Activated CD4-positive, alpha-beta T cell treated with anti-CD3 and anti-CD28 coated beads, Interleukin-2, amount 10 ng/mL, durations not matched to agents 7 days and 5 days (primary cell): ENCODE measurements at places on chromosomes 12 and 14.
A peak's percentile ranks its signal among the peaks of the same experiment; 100 is the strongest.

- no peak for DNase-seq
Measured at GRCh38 chr14:100168506-100168905, 9.1 kb upstream of the DEGS2 start.

- no peak for DNase-seq
Measured at GRCh38 chr12:51210690-51211395, 7.0 kb downstream of the POU6F1 start.

DNA sequence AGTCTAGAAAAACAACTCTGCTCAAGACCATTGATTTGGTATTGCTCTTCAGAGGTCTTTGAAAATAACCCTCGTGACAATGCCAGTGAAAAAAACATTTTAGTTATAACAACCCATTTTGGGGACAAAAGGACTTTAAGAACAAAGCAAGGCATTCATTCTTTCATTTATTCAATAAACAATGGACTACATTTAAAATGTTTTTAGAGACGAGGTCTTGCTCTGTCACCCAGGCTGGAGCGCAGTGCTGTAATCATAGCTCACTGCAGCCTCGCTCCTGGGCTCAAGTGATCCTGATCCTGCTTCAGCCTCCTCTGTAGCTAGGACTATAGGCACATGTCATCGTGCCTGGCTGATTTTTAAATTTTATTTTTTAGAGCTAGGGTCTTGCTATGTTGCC lies 7.7 kb upstream of the KICS2 start:
- no peak for DNase-seq

DNA sequence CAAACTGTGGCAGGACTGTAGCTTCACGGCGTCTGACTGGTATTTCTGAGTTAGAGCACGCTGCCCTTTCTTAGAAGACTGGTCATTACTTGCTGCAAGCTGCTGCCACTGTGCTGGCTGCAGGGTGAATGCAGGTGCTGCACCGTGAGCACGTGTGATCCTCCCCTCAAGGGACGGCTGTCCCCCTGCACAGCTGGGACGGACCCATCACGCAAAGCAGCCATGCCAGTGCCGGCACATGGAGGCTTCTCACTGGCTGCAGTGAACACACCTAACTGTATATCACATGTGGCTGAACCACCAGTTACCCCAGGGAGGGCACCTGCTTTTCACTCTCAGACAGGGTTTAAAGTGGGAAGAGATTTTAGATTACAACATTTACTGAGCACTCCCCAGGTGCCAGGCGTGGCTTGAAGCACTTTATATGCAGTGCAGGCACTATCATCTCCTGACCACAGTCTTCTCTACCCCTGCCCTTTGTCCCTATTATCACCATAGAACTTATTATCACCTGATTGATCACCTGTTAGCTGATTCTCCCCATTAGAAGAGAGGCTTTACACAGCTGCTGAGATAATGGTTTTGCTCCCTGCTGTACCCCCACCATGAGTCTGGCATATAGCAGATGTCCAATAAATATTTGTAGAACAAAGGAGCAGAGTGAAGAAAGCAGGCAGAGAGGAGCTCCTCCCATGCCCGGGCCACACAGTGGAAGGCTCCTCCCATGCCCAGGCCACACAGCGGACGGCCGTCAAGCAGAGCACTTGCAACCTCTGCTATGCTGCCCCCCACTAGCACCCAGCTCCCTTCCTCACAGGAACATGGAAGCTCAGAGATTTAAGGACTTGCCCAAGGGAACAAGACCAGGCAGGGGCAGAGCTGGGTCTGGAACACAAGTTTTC lies 25.9 kb downstream of the SLC25A47 start:
- DNase-seq, result no peak

GRCh38 chr12:54413284-54414190 lies 5.5 kb downstream of the ITGA5 start:
- peak; percentile 89 for DNase-seq

DNA sequence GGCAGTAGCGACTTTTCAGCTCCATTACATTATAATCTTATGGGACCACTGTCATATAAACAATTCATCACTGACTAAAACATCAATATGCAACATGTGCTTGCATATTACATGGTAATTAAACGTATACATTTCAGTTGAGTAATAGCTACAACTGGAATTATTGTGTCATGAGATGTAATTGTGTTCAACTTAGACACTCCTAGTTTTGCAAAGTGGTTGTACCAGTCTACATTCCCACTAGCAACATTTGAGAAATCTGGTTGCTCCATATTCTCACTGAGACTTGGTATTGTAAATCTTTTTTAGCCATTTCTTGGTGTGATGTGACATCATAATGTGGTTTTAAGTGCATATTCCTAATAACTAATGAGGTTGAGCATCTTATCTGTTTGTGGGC lies 90.0 kb downstream of the CAPZA3 start:
- no peak for DNase-seq

- no peak for DNase-seq
Measured at GRCh38 chr12:52404951-52405350, 1.2 kb downstream of the KRT82 start.

DNA sequence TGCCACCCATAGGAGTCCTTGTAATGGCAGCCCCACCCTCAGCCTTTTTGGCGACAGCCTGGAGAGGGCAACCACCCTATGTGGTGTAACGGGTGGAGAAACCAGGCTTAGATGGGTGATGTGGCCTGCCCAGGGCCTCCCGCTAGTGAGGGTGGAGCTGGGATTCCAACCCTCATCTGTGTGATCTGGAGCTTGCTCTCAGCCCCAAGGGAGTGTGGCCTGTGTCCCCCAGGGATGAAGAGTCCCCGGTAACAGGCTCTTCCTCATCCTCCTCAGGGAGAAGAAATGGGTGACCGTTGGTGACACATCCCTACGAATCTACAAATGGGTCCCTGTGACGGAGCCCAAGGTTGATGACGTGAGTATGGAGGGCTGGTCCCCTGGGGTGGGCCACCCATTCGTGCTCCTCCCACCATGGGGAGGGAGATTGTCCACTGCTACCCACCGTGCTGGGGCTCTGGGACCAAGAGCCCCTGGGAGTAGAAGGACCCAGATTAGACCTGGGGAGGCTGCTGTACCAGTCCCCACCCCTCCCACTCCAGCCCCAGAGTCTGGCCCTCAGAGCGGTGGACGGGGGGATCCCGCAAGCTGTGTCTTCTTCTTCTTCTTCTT lies 8.8 kb downstream of the BCL7A start:
- DNase-seq, result no peak

GRCh38 chr14:103030741-103031565 lies 26.4 kb downstream of the CDC42BPB start:
- DNase-seq, result no peak

DNA sequence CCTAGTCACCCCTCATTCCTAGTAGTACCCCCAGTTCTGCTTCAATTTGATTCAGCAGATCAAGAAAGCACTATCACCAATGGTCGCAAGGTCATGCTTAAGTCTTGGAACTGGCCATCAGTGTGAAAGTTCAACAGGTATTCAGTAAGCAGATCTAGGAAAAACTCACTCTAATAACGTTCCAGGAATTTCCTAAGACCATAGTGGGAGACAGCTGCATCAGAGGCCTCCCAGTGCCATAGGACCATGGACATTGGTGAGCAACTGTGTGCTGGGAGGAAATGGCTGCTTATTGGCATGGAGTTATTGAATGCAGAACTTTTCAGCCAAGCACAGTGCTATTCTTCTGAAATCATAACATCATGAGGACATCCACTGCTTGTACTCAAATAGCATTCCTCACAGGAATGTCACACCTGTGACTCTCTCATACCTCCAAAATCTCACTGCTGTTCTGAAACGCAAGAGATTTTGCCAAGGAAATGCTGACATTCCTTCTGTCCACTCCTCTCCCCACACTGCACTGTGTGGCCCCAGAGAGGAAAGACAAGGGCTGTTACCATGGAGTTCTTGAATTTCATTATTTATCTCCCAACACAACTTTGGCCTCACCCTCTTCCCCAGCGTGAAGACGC lies 30.9 kb upstream of the MDM2 start:
- no peak for DNase-seq
